WTC11 (cell line): ENCODE measurements at places on chromosomes 13 and 19.

DNA sequence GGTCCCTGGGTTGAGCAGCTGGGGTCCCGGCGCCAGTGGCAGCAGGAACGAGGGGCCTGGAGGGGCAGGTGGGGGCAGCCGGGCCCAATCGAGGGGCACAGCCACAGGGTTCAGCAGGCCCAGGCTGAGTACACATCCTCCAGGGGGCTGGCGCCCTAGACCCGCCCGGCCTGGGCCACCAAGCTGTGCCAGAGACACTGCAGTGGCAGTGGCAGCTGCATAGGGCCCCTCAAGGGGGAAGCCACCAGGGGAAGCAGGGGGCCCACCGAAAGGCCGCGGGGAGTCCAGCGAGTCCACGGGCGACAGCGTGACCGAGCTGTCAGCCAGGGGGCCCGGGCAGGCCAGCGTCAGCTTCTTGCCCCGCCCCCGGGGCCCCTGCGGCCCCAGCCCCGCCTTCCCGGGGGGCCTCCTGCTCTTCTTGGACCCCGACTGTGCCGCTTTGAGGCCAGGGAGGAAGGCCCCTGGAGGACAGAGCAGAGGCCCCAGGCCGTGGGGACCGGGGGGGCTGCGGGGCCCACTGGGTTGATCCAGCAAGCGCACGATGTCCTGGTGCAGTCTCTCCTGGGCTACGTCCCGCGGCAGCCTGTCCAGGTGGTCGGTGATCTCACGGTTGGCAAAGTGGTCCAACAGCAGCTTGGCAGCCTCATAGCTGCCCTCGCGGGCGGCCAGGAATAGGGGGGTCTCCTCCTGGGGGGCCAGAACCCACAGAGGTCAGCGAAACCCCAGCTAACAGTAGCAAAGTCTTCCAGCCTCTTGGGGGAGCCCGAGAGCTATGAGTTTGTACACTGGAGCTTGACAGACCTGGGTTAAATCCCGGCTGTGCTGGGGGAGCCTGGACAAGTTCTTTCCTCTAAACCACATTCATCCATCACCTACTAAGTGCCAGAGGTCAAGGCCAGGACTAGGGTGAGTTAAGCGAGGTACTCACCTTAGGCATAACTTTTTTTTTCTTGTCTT lies 39.5 kb downstream of the NOTCH3 start:
- no peak overlapping the region; the same call in 1 of the 2 replicates for H3K27ac ChIP-seq
- H3K4me3 ChIP-seq = no peak overlapping the region
- H3K36me3 ChIP-seq = peaks cover 68% of the 10 kb centered on the region
- no peaks in the 10 kb centered on the region for H3K4me1 ChIP-seq

DNA sequence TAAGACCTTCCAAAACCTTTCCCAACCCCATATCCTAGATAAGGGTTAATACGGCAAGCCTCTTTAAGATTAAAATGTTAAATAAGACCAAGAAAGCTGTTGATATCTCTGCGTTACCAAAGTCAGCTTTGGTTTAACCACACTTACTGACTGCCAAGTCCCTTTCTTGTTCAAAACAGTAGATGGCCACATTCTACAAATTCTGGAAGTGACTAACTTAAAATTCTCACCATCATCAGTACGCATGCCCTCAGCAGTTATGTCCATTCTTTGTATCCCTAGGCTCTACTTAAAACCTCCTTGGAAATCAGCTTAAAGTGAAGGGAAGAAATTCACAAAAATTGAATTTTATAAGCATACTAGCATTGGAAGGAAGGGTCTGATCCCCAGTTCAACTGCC lies 23.6 kb downstream of the SOHLH2 start:
- no peaks in the 10 kb centered on the region for H3K27me3 ChIP-seq
- no peak overlapping the region for H3K4me3 ChIP-seq
- peaks cover 12% of the 10 kb centered on the region for H3K4me1 ChIP-seq
- peaks cover 2% of the 10 kb centered on the region; the same call in 1 of the 2 replicates for H3K36me3 ChIP-seq

DNA sequence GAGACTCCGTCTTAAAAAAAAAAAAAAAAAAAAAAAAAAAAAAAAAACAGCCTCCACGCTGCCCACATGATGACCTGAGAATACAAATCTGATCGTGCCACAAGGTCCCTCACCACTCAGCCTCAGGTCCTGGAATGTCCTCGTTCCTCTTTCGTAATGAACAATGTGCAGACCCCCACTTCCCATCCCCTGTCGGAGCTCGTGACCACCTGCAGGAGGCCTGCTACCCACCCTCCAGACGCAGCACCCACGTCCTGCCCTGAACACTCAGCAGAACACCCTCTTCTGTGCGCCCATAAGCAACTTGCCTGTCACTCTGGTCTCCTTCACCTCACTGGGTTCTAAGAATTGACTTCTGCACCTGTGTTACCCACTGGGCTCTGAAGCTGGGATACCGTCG lies 166.4 kb downstream of the KATNAL1 start:
- H3K4me1 ChIP-seq = peaks cover 5% of the 10 kb centered on the region; the same call in 1 of the 2 replicates
- no peak for DNase-seq
- no peak overlapping the region for H3K27ac ChIP-seq
- H3K27me3 ChIP-seq = no peaks in the 10 kb centered on the region; the same call in 1 of the 2 replicates

GRCh38 chr13:101289764-101290163 lies 126.5 kb downstream of the NALCN start:
- DNase-seq = peak; percentile 79
- H3K27me3 ChIP-seq = no peaks in the 10 kb centered on the region
- H3K27ac ChIP-seq = no peak overlapping the region
- no peaks in the 10 kb centered on the region for H3K36me3 ChIP-seq

DNA sequence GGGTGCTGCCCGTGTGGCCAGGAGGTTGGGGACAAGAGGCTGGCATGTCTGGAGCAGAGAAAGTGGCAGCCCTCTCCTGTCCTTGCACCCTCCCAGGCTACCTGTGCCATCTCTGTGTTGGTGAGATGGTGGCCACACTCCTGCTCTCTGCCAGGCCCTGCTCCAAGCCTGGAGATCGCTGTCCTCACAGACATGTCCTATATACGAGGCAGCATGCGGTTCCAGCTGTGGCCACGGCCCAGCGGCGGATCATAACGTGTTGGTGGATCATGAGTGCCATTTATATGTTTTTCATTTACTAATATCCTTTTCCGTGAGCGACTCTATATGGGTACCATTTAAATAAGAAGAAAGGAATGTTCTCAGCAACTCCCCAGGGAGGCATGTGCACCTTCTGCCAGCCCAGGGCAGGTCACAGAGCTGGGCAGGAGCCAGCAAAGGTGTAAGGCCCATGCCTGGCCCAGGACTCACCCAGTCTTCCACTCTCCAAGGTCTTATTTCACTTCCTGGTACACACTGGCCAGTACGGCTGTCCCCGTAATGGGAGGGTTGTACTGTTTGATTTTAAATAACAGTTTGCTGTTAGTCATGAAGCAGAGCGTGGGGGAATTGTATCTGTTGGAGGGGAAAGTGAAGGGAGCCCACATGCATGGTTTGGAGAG lies 47.2 kb upstream of the LDLR start:
- no peaks in the 10 kb centered on the region for H3K27me3 ChIP-seq
- no peaks in the 10 kb centered on the region for H3K4me1 ChIP-seq
- H3K27ac ChIP-seq = no peak overlapping the region
- DNase-seq = no peak
- H3K36me3 ChIP-seq = peaks cover 75% of the 10 kb centered on the region
